ENCODE measurements at places on chromosomes 2 and 18.

- DNase-seq: no peak
These were observed 51.3 kb downstream of the FMNL2 start for GRCh38 chr2:152386266-152386665.

DNA sequence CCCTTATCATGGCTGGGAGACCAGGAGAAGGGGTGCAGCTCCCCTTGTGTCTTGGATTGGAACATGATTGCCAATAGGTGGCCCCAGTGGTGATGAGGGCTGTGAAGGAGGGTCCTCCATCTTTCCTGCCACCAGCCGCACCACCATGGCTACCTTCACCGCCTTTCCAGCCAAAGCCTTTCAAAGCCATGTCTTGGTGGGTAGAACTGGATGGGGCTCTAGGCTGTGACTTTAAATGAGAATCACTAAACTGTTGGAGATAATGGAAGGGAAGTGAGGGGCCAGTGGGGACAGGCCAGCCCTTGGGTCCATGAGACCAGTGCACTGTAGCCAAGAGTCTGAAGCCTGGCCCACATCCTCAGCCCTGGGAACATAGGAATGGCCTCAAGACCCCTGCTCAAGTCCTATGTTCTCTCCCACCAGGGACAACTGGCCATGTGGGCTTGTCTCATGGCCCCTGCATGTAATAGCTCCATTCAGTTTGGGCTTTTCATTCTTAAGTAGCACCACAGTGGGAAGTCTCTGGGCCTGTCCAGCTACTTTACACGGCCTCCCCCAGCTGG is 345.7 kb downstream of the DYSF start:
- DNase-seq: no peak

DNA sequence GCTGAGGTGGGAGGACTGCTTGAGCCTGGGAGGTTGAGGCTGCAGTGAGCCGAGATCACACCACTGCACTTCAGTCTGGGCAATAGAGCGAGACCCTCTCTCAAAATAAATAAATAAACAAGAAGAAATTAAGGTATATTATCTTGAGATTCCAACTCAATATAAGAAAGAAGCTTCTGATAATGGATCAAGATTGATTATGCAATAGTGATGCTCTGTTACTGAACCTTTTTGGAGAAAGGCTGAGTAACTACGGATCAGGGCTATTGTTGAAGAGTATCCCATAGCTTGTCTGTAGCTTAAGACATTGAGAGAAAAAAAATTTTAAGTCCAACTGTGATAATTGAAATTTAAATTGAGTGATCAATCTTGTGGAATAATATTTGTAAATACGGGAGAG is 17.7 kb downstream of the GULP1 start:
- DNase-seq: no peak

GRCh38 chr2:205931388-205931787 is 154.6 kb downstream of the INO80D start:
- DNase-seq: no peak
